ENCODE measurements at places on chromosomes 4 and X.
A peak's percentile ranks its signal among the peaks of the same experiment; 100 is the strongest.

DNA sequence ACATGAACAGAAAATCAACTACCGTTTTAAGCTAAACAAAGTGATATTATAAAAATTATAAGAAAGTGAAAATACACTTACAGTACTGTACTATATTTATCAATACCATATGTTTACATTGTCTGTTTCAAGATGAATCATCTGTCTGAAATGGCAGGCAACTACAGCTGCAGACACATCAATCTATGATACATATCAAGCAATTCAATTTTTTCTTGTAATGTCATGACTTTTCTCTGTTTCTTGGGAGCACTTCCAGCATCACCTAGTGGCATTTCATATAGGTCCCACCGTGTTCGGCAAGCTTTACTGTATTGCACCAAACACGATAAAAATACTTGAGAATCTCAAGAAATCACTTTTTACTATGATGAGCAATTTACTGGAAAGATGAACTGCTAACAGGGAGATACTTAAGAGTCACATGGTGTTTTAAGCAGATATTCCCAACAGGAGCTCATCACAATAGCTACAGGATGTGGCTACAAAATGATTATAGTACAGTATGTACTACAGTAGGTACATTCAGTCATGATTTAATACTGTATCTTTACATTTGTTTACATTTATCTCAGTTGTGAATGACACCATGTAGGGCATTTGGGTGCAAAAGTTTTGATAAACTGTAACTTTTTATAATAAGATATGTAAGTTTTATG, 207.4 kb downstream of the ADAM29 start:
- DNase-seq: no peak

GRCh38 chrX:136880003-136880451, 498 bp downstream of the RBMX start:
- DNase-seq: no peak

- DNase-seq: no peak
Observed at GRCh38 chr4:120704538-120704937, 218.0 kb downstream of the PRDM5 start.

- DNase-seq: no peak
Observed at GRCh38 chr4:56185901-56186300, 201.4 kb downstream of the AASDH start.

DNA sequence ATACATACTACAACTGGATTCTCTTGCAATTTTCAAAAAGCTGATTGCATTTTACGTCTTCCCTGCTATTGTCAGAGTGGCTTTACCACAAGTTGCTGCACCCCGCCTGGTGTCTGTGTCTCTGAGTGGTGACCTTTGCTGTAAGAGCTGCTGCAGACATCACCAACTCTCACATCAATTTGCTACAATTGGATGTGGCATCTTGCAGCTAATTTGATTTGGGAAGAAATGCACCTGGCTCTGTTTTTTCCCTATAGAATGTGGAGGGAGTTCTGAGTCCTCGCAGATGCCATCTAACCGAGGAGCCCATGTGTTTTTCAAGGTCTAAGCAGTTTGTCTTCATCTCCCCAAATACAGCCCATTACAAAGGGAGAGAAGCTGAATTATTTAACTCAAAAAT, 73.8 kb upstream of the PHOX2B start:
- no peak for DNase-seq

- DNase-seq: no peak
Observed at GRCh38 chrX:121360280-121360679, 312.9 kb downstream of the GLUD2 start.

GRCh38 chrX:123859409-123859845, 426 bp upstream of the XIAP start:
- no peak for DNase-seq

DNA sequence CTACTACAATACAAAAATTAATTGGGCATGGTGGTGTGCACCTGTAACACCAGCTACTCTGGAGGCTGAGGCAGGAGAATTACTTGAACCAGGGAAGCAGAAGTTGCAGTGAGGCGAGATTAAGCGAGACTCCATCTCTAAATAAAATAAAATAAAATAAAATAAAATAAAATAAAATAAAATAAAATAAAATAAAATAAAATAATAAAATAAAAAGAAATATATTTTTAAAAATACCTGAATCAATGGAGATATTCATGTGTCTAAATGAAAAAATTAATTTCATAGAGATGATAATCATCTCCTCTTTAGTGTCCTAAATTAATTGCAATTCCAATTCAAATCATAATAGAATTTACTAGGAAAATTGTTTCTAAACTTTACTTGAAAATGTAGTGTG, 406.1 kb upstream of the POU3F4 start:
- DNase-seq: no peak

DNA sequence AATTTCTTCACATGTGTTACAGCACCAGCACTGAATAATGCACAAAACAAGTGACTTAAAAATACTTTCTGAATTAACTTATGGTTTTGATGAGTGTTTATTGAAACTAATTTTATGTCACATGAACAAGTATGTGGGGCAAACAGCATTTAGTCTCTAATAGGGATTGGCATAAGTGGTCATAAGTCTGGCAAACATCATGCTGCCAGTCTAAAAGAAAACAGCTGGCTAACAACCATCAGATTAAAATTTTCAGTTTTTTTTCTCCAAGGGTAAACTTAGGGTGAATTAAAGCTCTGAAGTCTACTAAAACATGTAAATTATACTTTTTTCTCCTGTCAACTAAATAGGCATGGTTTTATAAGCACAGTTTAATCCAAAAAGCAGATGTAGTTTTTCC, 1014.2 kb downstream of the FAT4 start:
- DNase-seq: no peak

- no peak for DNase-seq
Observed at GRCh38 chr4:179059396-179059795, 1617.2 kb upstream of the AGA start.

- peak; percentile 57 for DNase-seq
Observed at GRCh38 chr4:121819216-121819965, 4.3 kb downstream of the CCNA2 start.

DNA sequence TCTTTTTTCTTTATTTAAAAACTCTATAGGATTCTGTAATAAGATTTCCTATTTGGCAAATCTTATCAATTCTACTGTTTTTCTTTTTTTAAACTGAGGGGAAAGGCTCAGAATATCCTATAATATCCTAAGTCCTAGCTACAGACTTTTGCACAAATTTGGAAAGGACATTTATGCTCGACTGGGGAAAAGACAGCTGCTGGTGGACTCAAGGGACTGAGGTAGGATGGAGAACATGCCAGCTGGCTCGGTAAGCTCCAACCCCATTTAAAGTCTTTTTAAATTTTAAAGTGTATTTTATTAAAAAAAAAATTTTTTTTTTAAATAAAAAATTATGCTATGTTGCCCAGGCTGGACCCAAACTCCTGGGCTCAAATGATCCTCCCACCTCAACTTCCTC, 36.8 kb downstream of the BOD1L1 start:
- DNase-seq: no peak

DNA sequence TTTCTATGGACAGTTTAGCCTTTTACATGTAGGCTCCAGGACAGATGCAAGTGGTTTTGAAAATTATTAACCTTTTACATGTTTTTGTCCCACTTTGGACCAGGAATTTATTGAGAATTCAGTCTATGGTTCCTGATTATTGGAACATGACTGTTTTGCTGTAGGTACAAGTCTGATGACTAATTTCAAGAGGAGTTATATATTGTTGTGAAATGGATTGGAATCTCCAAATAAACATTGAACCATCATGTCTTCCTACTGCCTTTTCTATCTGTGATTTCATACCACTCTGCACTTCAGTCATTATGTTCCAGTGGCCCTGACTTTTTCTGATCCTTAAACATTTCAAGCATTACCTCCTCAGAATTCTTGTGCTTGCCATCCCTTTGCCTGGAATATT, 35.9 kb downstream of the TBC1D19 start:
- DNase-seq: peak; percentile 14

- DNase-seq: peak; percentile 13
Observed at GRCh38 chr4:19969492-19969891, 282.2 kb upstream of the SLIT2 start.

GRCh38 chr4:39020130-39020529, 12.1 kb downstream of the TMEM156 start:
- no peak for DNase-seq

DNA sequence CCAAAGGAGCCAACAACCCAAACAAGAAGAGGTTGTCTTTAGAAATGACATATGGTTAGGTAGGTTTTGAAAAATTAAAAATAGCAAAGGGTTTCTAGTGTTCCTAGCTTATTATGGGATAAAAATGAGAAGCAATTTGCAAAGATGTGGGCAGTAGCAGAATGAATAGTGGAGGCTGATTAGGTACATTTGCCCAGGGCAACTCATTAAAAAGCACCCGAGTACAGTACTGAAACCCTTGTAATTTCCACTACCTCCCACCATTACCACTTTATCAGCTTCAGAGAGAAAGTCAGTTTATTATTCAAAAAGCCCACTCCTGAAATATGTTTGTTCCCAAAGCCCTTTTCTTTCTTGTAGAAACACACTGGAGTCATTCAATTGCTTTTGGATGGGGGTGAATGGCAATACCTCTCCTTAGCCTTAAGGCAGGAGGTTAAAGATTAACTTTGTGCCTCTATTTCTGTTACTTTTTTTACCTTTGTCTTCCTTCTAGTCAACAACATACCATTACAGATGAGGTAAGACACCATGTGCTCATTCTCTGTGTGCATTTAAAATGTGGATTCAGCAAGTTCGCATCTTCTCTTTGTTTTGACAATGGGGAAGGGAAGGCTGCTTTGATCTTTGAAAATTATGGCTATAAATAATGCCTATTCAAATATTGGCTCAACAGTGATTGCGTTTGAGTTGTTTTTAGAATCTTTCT, 353.8 kb upstream of the CASK start:
- DNase-seq: no peak

- DNase-seq: no peak
Observed at GRCh38 chr4:7392438-7393421, 42.0 kb downstream of the PSAPL1 start.

GRCh38 chrX:113384628-113385027, 544.0 kb upstream of the AMOT start:
- DNase-seq: peak; percentile 71

GRCh38 chrX:72609313-72609712, 36.7 kb upstream of the HDAC8 start:
- no peak for DNase-seq

DNA sequence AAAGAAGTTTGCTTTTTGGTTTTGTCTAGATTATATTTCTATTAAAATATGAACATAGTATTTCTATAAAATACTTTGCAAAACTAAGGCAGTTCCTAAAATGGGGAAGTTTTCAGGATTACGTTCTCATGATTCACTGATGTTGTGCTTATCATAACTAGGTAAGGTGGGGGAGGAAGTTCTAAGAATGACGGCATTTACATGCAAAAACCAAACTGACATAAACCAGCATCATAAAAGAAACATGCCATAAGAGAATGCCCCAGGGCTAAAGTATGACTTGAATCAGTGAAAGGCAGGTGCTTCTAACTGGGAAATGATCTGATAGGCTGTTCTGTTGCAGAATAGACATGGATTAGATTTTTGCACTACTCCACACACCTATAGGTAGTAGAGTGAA, 204.7 kb upstream of the JADE1 start:
- peak; percentile 80 for DNase-seq

GRCh38 chrX:102712981-102713625, 855 bp downstream of the GPRASP2 start:
- peak; percentile 59 for DNase-seq

GRCh38 chr4:108172231-108172752, 3.6 kb upstream of the LEF1 start:
- no peak for DNase-seq

DNA sequence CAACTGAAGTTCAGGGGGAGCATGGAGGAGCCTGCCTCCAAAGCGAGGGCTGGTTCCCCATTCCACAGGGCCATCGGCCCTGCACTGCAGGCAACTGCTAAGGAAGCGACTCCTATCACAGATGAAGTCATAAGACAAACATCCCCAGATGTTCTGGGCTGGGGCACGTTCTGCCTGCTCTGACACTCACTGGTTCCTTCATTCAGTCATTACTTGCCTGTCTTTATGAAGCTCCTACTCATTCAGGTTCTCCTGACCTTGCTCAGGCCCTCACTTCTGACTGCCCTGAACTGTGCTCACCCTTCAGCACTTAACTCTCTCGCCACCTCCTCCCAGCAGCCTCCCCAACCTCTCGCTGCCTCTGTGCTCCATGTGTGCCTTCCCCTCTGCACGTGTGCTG, 2.5 kb upstream of the SLC2A9 start:
- no peak for DNase-seq

GRCh38 chr4:127250577-127250976, 382.2 kb upstream of the INTU start:
- DNase-seq: no peak

GRCh38 chrX:119015407-119016237, 41.2 kb downstream of the LONRF3 start:
- DNase-seq: peak; percentile 73

GRCh38 chr4:171130256-171130801, 682.9 kb upstream of the GALNTL6 start:
- DNase-seq: no peak

DNA sequence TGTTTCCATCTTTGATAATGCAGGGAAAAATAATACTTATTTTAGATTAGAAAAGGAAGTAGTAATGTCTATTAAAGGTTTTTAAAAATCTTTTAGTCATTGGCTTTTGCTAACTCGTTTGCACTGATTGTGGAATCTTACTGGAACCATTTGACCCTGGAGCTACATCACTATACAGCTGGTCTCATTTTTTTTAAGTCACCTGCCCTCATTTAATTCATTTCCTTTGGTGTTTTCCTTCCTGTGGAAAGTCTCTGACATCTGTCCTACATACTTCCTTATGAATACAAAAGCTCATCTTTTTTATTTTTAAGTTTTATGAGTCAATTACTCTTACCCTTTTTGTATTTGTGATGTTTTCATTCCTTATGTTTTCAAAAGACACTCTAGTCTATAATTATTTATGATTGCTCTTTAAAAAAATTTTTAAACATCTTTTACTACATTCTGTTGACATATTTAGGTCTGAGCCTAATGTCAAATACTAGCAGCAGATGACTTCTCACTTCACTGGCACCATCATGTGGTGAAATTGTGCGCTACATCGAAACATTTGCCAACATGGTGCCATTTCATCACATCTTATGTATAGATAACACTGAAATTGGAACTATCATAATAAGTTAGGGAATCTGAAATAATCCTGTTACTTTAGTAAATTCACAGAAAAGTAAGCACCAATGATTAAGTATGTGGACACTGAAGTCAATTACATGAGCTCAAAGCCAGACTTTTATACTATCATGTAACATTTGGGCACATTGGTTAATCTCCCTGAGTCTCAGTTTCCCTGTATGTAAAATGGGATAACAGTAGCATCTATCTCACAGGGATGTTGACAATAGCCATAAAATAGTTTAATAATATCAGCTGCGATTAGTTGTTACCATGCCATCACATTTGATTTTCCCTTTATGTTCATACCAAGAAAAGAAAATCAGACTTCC, 9.4 kb upstream of the MMAA start:
- peak; percentile 68 for DNase-seq
